ENCODE measurements at places on chromosomes 13 and 19.

- DNase-seq, result no peak
Measured at GRCh38 chr13:111917901-111918300, 149.0 kb upstream of the SOX1 start.

- no peak for DNase-seq
Measured at GRCh38 chr19:6587998-6588507, 2.9 kb downstream of the CD70 start.

DNA sequence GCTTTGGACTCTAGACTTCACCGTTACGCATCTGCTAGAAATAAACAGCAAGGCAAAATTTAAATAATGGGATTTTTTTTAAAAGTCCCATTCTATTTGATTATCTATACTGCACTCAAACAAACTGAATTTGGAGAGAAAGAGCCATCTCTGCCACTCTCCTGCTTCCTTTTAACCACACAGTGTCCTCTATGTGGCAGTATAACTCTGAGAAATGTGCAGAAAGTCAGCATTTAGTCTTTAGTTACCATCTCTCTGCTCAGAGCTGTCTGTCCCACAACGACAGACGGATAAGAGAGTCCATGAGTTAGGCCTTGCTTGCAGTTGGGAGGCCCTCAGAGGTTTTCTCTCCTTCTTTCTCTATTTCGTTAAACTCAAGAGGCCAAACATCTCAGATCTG is 21.2 kb downstream of the CCNA1 start:
- DNase-seq, result no peak

DNA sequence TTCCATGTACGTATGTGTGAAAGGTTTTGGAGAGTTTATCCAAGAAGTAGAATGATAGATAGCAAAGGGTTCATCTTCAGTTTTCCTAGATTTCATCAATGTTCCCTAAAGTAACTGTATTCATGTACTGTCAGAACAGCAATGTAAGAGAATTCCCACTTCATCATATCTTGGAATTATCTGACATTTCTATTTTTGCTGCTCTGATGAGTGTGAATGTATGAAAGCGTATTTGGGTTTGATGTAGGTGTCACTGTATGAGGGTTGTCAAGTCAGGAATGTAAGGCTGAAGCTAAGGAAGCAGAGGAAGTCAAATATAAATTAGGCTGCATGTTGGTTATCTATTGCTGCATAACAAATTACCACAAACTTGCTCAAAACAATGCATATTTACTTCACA is 7.2 kb upstream of the KATNAL1 start:
- no peak for DNase-seq

DNA sequence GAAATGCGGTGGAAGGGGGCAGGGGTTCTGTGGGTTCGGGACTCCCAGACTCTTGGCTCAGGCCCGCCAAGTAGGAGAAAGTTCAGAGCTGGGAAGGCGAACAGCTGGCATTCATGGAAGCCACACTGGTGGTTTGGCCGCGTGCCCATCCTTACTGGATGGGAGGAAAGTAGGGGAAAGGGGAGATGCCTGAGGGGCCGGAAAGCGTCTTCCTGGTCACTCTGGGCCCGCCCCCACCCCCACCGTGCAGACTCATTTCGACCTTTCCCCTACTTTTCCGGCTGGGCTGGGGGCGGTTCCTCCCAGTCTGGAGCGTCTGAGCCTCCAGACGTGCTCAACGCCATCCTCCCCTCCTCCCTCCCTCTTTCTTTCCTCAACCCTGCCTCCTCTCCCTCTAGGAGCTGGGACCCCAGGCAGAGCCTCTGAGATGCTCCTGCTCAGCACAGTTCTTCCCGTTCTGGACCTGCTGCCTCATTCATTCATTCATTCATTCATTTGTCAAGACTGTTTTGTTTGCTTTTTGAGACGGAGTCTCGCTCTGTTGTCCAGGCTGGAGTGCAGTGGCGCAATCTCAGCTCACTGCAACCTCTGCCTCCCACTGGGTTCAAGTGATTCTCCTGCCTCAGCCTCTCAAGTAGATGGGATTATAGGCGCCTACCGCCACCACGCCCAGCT is 3.5 kb downstream of the ANGPTL4 start:
- DNase-seq, result peak; percentile 78

DNA sequence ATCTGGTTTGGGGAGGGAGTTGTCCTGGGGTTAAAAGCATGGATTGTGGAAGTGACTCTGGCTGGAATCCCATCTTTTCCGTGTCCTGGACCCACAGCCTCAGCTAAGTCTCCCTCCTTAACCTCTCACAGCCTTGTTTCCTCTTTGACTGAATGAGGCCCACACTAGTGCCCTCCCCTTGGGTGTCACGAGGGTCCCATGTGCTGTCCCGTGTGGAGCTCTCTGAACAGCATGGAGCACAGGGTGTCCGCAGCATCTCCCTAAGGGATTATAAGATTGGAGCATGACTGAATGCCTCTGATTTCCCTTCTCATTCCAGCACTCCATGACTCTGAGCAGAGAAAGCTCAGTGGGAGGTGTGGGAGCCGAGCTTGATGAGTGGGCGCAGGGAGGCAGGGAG is 182.5 kb downstream of the TEX29 start:
- no peak for DNase-seq

DNA sequence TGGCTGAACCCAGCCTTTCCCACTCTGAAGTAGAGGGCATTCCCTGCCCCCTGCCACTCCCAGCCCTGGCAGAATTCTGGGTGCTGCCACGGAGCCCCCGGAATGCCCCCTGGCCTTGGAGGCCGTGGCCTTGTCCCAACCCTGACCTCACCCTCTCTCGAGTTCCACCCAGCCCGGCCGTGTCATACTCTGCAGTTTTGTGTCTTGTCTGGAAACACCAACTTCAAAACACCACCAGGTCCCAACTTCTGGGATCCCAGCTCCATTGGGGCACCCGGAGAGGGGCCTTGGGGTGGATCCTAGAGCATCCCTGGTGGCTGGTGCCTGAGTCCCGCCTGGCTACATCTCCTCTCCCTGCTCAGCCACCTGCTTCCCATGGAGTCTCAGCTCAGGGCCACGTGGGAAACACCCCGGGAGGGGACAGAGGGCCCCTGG is 81.4 kb upstream of the MCF2L start:
- no peak for DNase-seq

DNA sequence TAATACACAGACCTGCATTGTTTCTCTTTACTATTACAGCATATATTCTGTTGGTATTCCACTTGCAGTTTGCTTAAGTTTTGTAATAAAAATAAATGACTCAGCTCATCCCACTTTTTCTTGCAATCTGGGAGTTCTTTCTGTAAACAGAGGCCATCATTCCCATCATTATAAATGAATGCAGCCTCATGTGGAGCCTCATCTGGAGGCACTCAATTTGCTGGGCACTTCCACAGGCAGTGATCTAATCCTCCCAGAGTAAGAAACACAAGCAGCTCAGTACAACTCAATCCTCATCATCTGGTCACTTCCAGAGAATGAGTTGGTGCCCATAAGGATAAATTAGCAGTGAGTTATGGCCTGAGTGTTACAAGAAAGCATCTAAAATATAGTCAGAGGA is 2801.9 kb downstream of the PCDH9 start:
- no peak for DNase-seq

GRCh38 chr19:34979819-34980640 is 16.0 kb upstream of the ZNF792 start:
- no peak for DNase-seq

- no peak for DNase-seq
Measured at GRCh38 chr13:29131881-29132668, 311.9 kb downstream of the MTUS2 start.

DNA sequence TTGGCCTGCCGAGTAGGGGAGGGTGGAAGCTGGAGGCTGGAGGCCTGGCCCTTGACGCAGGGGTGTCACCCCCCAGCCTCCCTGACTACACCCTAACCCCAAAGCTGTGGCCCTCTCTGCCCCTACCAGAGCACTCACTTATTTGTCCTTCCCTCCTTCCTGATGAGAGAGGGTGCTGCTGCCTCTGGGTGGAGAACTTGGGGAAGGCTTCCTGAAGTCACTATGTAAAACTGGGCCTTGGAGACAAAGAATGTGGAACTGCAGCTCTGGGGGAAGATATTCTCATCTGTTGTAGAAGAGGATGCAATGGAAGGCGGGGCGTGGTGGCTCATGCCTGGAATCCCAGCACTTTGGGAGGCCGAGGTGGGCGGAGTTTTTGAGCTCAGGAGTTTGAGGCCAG is 485.2 kb downstream of the ZNF536 start:
- no peak for DNase-seq

- DNase-seq, result no peak
Measured at GRCh38 chr13:35797991-35798390, 321.5 kb upstream of the MAB21L1 start.

GRCh38 chr13:60482012-60482411 is 85.0 kb downstream of the TDRD3 start:
- no peak for DNase-seq

DNA sequence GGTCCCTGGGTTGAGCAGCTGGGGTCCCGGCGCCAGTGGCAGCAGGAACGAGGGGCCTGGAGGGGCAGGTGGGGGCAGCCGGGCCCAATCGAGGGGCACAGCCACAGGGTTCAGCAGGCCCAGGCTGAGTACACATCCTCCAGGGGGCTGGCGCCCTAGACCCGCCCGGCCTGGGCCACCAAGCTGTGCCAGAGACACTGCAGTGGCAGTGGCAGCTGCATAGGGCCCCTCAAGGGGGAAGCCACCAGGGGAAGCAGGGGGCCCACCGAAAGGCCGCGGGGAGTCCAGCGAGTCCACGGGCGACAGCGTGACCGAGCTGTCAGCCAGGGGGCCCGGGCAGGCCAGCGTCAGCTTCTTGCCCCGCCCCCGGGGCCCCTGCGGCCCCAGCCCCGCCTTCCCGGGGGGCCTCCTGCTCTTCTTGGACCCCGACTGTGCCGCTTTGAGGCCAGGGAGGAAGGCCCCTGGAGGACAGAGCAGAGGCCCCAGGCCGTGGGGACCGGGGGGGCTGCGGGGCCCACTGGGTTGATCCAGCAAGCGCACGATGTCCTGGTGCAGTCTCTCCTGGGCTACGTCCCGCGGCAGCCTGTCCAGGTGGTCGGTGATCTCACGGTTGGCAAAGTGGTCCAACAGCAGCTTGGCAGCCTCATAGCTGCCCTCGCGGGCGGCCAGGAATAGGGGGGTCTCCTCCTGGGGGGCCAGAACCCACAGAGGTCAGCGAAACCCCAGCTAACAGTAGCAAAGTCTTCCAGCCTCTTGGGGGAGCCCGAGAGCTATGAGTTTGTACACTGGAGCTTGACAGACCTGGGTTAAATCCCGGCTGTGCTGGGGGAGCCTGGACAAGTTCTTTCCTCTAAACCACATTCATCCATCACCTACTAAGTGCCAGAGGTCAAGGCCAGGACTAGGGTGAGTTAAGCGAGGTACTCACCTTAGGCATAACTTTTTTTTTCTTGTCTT is 39.5 kb downstream of the NOTCH3 start:
- peak; percentile 54 for DNase-seq

- no peak for DNase-seq
Measured at GRCh38 chr13:93762708-93763426, 536.3 kb downstream of the GPC6 start.

GRCh38 chr13:89514534-89515312 is 1832.8 kb upstream of the MIR17HG start:
- no peak for DNase-seq

DNA sequence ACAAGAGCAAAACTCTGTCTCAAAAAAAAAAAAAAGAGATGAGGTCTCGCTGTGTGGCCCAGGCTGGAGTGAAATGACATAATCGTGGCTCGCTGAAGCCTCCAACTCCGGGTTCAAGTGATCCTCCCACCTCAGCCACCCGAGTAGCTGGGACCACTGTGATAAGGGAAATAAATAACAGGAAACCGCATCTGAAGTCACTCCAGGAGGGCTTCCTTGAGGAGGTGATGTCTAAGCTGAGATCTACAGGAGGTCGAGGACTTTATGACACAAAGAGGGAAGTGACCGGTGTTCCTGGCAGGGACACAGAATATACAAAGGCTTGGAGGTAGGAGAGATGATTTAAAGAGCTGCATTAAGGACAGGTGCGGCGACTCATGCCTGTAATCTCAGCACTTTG is 8.9 kb upstream of the NR2F6 start:
- DNase-seq, result no peak

GRCh38 chr19:27741236-27741635 is 1471.7 kb downstream of the UQCRFS1 start:
- DNase-seq, result no peak

DNA sequence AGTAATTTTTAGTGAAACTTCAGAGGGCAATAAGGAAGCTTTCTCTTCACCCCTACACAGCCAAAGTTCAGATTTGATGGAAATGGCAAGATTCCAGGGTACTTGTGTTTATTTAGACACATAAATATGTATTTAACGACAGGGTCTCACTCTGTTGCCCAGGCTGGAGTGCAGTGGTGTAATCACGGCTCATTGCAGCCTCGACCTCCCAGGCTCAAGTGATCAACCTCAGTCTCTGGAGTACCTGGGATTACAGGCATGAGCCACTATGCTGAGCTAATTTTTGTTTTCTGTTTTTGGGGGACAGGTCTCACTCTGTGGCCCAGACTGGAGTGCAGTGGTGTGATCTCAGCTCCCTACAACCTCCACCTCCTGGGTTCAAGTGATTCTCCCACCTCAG is 2.0 kb upstream of the SYCE2 start:
- DNase-seq, result no peak

DNA sequence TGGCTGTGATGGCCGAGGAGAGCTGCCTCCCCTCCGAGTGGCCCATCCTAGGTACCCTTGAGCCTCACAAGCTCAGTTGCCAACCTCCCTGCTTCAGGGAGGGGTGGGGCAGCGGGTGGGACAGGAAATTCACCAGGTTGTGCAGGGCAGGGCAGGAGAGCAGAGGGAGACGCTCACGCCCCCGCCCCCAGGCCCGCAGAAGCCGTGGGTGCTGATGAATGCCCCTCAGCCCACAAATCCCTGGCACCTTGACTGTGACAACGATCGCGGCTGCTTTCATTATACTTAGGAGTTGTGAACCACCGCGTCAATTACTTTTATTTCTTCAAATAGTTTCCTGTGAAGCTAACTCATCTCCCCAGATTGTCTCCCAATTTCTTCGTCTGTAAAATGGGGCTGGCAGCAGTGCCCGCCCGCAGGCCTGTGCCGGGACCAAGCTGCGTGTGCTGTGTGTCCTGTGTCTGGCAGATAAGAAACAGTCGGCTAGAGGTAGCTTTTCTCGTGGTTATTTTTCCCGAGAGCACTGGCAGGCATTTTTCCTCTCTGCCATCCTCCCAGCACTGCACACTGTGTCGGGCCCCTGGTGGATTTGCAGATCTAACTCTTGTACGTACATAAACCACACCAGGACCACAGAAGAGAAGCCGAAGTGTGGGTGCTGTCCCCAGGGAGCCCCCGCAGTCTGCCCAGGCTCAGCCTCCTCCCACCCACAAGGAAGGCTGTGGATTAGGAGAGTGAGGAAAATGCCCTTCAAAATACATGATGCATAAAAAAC is 7.9 kb upstream of the RASA3 start:
- DNase-seq, result no peak

- peak; percentile 82 for DNase-seq
Measured at GRCh38 chr19:1025960-1026782, at the start of gene CNN2. Gene CNN2, plus strand, starts transcription at chr19:1026608. Its CDS starts 54 bp downstream, at chr19:1026662.

- no peak for DNase-seq
Measured at GRCh38 chr13:94344126-94344818, 135.2 kb downstream of the DCT start.

- no peak for DNase-seq
Measured at GRCh38 chr13:44336934-44337333, 36.7 kb upstream of the SERP2 start.
